ENCODE measurements at places on chromosomes 6 and 20.

- no peak for DNase-seq
Observed at GRCh38 chr20:112396-112795, 24.9 kb downstream of the DEFB125 start.

DNA sequence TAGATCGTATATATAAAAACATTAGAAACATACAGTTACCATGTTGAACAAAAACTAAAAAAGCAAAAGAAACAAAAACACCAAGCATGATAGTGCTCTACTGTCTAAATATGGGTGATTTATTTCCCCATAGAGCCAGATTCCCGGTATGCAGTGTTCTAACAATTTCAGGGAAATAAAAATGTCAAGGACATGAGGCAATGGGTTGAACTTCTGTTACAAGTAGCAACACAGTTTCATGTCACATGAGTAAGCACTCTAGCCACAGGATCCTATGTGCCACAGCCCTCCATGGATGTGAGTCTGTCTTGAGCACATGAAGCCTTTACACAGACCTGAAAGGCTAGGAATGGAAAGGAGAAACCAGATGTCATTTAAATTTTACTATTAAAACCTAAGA, 96.0 kb downstream of the MAP3K5 start:
- DNase-seq: no peak

DNA sequence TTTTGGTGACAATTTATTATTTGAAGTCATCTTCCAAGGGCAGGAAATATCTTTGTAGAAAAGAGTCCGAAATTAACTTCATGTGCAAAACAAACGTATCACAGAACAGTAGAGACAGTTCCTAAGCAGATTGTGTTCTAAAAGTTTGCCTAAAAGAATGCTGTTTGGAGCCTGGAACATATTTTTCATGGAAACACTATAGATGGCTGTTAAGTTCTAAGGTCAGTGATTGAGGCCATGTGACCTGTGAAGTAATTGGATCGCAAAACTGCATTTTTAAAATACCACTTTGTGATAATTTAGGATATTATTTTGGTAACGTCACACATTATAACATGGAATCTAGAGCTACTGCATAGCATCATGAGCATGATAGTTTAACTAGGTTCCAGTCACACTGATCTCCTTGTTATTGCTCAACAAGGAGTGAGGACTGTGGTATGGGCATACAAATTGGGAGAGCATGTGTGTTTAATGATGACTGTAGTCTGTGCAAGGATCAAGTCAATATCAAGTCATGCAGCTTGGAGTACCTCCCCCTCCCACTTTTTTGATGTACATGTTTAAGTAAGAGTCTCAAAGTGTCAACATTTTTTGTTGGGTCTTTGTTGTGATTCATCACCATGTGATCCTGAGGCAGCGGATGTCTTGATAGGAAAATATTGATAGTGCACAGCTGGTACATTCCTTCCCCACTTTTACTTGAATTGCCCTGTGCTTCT, 609.3 kb upstream of the CITED2 start:
- DNase-seq: no peak

DNA sequence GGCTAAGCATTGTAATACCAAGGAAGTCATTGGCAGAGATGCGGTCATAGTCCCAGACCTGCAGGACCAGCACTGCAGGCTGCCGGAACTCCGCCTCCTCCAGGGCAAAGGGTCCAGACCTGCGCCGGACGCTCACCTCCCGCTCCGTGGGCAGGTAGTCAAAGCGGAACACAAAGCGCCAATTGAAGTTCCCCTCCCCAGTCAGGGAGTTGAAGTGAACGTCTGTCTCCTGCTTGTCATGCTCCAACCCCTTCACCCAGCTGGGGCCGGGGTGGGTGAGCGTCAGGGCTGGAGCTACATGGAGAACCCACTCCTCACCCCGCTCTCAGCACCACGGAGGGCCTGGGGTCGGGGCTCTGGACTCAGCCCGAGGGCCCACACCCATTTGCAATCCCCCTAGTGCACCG, 18.2 kb downstream of the ERGIC3 start:
- no peak for DNase-seq

DNA sequence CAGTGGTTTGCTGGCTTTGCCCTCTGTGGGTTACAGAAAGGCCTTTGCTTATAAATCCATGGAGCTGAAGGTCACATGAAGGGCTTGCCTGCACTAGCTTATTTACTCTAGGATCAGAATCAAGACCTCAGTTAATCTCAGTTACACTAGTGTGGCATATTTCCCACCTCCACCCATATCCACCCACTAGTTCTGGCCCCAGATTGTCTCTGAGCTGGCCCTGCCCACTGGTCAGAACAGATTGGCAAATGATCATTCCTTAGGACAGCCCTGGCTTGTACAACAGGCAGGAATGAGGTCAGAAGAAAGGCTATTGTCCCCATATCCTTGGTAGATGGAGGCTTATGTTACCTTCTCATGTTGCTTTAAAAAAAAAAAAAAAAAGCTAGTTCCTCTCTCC, 33.3 kb upstream of the SASH1 start:
- DNase-seq: no peak

DNA sequence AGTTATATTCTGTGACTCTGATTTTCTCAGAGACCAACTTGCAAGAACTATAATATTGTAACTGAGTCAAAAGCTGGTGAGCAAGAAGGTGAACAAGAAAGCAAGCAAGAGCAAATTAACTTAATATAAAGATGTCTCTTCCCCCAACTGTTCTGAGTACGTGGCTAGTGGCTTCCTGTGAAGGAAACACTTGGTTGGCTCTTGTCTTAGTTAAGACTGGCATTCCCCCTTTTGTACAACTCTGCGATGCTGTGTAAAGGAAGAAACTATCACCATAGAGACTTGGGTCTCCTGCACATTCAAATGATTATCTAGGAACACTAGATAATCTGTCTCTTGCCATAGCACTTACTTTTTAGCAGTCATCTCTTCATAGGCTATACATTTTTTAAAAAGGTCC, 47.3 kb upstream of the TNFAIP3 start:
- DNase-seq: no peak

DNA sequence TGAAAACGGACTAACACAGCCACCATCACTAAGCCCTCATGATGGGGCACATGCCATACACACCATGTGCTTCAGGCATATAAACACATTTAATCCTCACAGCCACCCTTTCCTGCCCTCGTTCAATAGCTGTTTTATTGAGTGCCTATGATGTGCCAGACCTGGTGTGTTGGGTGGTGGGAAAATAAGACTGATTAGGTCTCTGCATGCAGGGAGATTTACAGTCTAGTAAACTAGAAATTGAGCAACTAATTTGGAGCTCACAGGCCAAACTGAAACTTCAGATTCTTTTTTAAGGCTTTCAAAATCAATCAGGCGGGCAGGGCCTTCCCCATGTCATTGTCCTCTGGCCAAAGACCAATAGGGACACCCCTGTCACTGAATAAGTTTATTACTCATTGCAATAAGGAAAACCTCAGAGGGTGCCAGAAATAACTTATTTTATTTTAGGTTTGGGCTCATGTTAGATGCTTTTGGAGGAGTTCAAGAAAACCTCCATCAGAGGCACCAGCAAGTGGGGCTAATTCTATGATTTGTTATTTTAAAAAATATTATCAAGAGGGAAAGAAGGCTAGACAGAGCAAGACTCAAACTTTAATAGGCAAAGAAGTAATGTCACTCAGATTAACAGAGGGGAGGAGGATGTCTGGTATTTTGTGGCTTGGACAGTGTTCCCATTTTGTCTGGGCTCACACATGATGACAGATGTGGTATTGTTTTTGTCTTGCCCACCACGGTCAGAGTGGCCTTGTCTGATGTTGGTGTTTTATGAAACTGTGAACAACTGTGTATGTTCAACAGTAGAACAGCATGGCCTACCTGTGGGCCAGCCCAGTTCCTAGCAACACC, 12.0 kb downstream of the ZFP64 start:
- no peak for DNase-seq

GRCh38 chr6:105713474-105714118, 310.7 kb upstream of the PREP start:
- no peak for DNase-seq

GRCh38 chr6:16345449-16346330, 107.3 kb downstream of the GMPR start:
- DNase-seq: no peak

DNA sequence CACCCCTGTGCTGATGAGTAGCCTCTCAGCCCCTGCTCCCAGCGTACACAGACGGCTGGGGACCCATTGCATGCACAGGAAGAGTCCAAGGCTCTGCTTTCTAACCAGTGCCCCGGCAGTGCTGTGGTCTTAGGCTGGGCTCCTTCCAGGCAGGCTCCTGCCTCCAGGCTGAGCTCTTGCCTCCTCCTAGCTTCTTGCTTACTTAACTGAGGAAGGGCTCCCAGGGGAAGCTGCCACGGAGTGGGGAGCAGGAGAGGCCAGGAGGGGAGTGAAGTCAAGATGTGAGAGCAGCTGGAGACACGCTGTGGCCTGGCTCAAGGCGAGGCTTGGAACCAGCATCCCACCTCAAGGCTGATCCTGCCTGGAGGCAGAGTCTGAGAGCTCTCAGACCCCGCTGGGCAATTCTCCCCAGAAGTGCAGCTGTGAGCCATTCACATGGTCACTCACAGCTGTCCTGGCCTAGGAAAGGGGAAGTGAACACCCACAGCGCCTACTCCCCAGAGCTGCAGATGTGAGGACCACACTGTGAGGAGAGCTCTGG, 141.0 kb downstream of the TBXT start:
- no peak for DNase-seq

DNA sequence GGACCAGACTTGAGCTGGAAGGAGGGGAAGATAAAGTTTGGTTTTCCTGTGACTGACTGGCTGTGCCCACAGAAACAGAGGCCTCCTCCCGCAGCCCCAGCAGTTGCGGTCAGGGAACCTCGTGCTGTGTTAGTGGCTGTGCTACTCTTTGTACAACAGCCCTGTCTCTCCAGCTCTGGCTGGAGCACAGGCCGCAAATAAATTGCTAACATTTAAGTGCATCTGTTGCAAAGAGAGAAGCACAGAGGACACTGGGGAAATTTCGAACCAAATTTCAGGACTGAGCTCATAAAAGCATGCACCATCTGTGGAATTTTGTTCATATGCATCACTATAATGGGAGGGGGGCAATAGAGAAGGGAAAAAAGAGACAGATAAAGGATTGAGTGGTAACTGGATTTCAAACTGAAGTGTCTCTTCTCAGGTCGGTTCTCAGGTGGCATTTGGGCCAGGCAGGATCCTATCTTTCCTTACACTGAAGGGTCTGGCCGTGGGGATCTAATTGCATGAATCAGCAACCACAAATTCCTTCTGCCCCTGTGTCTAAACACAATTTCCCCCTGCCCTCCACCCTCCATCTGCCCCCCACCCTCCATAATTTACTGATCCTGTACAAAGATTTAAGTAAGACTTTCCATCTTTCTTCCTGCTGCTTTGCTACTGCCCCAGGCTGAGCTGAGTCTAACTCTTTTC, 88.9 kb upstream of the ATXN1 start:
- DNase-seq: peak; percentile 7

DNA sequence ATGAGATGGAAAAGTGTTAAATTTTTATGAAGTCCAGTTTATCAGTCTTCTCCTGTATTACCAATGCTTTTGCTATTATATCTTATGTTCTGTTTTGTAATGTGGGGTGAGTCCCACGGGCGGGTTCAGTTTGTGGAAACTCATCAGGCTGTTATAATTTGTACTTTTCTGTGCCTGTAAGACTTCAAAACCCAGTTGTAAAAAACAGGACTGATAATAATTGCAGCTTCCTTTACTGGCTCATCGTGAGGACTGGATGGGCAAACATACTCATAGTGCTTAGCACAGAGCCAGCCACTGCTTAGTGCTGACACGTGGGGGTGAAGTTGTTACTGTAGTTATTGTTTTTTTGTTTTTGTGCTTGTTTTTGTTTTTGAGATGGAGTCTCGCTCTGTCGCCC, 45.6 kb downstream of the TGM2 start:
- DNase-seq: no peak

All from T47D (cell line).